ENCODE measurements at places on chromosomes 7 and 10. TPM values are rescaled to one million over a fixed set of nuclear protein-coding genes. Genes with fewer than 3 reads are reported as not detected.

DNA sequence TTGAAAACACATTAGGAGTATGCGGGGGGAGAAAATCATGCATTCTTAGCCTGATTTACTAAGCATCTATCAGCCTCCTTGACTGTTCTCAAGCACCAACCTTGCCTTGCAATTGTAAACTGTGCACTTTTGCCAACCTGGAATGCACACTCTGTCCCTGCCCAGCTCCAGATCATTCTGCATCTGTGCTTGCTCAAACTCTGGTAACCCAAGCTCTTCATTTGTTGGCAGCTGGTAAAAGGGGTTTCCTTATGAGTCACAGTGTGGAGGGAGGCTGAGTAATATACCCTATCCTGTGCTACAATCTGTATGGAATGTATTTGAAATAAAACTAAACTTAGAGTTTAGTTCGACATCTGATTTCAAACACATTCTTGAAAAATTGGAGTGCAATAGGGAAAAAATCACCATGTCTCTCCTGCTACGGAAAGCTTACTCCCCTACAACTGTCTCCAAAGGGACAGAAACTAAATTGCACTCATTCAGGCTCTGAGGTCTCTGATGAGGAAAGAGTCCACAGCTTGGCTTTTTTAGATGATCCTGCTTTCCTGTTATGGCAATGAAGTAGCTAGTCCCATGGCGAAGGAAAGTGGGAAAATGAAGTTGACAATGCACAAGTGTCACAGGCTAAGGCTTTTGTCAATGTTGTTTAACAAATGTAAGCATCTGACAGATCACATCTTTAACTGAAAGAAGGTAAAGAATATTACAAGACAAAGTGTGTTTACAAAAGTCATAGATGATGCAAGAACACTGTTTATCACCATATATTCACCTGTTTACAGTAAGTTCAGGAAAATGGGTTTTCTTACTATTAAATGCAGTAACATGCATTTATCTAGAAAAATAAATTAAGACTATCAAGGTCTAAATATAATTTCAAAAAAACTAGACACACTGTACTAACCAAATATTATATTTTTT is 61.9 kb downstream of the TES start:
- DNase-seq: peak; percentile 80

DNA sequence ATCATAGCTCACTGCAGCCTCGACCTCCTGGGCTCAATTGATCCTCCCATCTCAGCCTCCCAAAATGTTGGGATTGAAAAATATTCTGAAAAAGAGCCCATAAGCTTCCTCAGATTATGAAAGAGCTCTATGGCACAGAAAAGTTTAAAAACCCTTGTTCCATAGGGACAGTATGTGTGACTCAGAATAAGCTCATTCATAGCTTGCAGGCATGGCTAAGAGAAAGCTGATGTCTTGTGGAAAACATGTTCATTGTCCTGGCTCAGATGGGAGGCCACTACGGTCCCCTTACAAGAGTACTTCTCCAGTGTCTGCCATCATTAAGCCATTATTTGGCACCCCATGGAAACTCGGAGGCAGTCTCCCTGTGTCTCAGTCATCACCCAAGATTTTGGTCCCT is 64.0 kb downstream of the CCDC3 start:
- no peak for DNase-seq

DNA sequence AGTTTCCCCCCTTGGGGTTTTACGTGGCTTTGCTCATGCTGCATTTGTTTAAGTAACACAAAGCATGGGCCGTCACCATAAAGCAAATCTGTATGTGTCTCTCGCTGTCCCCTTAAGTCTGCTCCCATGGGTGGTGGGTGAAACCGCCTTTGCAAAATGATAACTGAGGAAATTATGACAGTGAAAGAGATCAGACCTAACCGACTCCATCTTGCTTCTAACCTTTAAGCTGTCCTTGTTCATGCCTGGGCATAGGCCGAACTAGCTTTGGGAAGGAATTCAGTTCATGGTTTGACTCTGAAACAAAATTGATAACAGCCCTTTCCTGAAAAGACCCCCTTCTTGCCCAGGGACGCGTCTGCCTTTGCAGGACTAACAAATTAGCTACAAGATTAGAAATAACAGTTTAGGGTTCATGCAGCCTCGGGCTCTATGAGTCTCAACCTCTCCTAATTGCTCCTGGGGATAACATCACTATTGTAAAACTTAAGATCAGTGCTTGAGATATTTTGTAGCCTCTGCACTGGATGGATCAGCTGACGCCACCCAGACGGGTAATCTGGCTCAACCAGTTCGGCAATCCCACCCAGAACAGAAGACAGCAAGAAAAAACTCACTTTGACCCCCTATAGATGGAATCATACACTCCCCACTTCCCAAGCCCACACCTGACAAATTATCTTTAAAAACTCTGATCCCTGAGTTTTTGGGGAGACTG is 623.7 kb downstream of the TYW1 start:
- DNase-seq: no peak

GRCh38 chr7:87113077-87113476 is 39.2 kb upstream of the DMTF1 start:
- DNase-seq: no peak

DNA sequence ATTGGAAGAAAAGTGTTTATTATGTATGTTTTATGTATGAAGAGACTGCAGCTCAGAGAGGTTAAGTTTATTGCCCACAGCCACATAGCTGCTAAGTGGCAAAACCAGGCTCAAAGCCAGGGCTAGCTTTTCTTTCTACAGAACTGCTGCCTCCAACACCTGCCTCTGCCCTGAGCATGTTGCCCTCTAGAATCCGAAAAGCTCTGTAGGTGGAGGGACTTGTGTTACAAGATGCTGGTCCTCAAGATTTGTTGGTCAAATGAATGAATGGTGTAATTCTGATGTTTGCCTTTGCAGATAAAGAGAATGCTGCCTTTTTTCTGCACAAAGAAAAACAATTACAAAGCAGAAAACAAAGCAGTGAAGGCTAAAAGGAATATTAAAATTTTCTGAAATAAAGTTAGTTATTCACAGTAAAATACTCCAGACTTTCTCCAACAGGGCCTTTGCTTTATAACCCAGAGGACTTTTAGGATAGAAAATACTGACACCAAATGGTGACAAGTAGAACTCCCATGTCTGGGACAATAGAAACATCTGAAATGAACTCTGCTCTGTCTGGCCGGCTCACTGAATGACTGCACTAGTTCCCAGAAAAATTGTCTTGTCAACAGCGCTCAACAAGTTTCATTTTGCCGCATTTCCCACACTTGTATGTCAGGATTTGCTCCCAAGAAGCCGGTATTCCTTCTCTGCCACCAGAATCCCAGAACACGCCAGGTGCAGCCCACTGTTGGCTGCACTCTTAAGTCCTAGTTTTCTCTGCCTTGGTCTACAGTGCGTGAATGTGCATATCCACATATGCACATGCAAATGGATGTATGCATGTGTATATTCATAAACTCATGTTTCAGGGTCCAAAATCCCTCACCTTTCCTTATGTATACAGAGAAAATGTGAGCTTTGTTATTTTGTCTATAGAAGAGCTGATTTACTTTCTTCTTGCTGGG is 11.0 kb upstream of the DNTT start:
- DNase-seq: no peak

DNA sequence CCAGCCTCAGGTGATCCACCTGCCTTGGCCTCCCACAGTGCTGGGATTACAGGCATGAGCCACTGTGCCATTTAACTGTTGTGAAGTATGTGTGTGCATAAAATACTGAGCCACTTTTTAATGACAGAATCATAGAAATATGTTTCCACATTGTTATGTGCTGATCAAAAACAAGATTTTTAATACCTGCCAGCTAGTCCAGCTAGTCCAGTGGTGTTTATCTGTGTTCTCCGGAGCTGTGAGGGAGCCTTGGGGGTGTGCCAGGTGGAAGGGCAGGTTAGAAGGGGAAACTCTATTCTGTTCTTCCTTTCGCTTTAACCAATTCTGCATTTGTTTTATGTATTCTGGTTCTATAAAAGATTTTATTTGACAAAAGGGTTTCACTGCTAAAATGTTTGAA is 7.0 kb downstream of the FAM221A start:
- peak; percentile 83 for DNase-seq

Gene HNRNPH3
- total RNA-seq: 161 TPM

- DNase-seq: no peak
Measured at GRCh38 chr10:58515291-58515941, 2.7 kb downstream of the BICC1 start.

Gene UPK3BL1
- total RNA-seq: 39.8 TPM

- DNase-seq: no peak
Measured at GRCh38 chr10:99781734-99782429, 558 bp upstream of the ABCC2 start.

- peak; percentile 78 for DNase-seq
Measured at GRCh38 chr10:73879296-73880173, 5.2 kb upstream of the CAMK2G start.

DNA sequence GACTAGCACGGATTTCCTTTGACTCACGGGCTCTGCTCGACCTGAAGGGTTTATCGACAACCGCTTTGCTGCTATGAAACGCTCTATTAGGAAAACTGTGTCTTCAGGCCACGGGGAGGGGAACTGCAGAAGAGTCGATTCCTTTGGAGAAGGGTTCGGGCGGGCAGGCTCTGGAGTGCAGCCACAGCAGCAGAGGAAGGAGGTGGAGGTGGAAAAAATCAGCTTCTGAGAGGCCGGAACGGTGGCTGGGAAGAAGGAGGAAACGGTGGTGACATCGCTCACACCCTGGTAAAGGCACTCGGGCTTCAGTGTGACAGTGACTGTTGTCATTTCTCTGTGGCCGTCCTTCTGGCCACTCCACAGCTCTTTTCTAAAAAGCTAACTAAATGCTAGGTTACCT is 64.6 kb upstream of the MGMT start:
- no peak for DNase-seq

Gene HDAC9
- 14.7 TPM for total RNA-seq

Gene EIF5AL1
- 0.48 TPM for total RNA-seq

GRCh38 chr10:80938903-80939302 is 401.2 kb downstream of the SH2D4B start:
- no peak for DNase-seq

DNA sequence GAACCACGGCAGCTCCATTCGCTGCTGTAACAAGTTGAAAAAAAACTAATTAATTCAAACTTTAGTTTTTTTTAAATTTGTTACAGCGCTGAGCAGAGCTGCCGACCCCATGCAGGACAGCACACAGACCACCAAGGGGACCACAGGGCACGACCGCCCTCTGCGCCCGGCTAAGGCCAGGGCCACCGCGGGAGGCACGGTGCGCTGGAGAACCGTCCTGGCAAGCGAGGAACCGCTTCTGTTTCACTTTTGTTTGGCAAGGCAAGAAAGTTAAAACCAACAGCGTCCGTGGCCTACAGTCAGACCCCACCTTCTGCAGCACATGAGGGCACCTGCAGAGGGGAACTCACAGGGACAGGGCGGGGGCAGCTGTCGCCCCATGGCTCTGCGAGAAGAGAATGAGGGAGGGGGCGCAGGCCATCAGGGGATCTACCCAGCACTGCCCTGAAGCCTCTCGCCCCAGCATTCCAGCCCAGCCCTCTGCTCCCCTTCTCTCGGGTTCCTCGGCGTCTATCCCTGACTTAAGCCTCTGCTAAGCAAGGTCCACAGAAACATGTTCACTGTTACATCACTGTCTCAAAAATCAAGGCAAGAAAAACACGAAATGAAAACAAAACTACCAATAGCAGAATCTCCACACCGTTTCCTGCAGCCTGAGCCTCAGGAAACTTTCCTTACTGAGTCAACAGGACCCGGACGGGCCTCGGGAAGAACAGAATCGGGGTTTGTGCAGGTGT is 204.4 kb downstream of the DIP2C start:
- no peak for DNase-seq

Gene PLXNA4
- 1.0 TPM for total RNA-seq

DNA sequence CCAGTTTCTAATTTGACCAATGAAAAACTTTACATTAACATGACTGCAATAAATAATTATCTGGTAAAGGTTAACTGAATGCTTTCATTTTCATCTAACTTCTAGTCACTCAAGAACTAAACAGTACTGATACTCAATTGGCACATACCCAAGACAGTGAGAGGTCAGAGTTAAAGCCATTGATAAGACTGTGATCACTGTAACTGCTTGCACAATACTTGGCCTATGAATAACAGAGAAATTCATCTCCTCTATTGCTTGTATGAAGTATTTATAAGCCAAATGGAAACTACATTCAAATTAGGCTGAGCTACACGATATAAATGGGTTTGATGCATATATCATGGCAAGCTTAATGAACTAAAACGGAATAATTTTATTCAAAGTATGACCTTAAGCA is 43.0 kb downstream of the HERC4 start:
- DNase-seq: no peak

DNA sequence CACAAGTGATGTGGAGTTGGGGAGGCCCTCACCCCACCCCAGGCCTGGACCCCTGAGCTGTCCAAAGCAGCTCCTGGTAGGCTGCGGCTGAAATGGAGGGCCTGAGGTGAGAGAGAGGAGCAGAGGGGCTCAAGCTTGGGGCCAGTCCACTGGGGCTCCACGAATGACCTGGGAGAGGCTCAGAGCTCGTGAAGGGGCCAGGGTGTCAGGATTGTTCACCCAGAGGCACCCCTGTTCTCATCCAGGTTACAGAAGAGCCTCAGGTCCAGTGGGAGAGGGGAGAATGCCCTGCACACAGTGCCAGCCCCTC is 102.2 kb upstream of the RET start:
- no peak for DNase-seq

- DNase-seq: peak; percentile 39
Measured at GRCh38 chr7:125173571-125173970, 243.9 kb upstream of the POT1 start.

DNA sequence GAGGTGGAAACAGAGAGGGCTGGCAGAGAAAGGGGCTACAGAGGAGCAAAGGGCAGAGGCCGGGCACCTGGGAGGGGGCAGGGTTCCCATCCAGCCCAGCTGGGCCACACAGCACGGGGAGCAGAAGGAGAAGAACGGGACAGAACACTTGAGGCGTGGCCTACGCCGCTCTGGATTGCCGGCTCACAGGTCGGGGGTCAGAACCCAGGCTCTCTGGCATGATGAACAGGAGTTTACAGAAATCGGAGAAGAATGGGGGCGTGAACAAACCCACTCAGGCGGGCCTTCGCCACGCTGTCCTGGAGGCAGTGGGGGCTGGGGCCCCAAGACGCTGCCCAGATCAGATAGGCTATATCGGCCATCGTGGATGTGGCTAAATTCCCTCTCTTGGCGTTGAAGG is 362.2 kb upstream of the SHH start:
- DNase-seq: no peak

GRCh38 chr7:73893342-73894101 is 32.6 kb downstream of the TMEM270 start:
- no peak for DNase-seq

- DNase-seq: no peak
Measured at GRCh38 chr7:93861325-93861949, 29.1 kb downstream of the TFPI2 start.

- DNase-seq: no peak
Measured at GRCh38 chr10:71666639-71667386, 52.8 kb downstream of the C10orf105 start.

Gene MACC1
- total RNA-seq: 48.4 TPM

- no peak for DNase-seq
Measured at GRCh38 chr7:12031638-12032037, 179.5 kb upstream of the TMEM106B start.

Gene HMX2
- not detected for total RNA-seq

Gene INHBA
- 17.3 TPM for total RNA-seq
